ENCODE measurements at places on chromosomes 12 and 14.

DNA sequence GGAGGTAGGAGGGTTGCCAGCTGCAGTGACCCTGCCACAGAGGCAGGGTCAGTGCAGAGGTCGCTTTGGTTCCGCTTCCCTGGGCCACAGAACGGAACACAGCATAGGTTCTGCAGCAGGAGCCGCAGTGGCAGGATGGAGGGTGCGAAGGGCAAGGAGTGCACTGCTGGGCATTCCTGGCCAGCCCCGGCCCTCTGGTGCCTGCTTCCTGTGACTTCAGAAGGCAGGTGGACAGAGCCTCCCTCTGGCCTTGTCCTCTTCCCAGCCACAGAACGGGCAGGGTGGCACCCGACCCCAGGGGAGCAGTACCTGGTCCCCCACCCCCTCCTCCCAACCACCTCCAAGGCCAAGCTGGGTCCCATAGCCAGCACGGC is 37.7 kb downstream of the SLC8B1 start:
- DNase-seq, result no peak

GRCh38 chr14:61102549-61103466 is 121.8 kb downstream of the SLC38A6 start:
- no peak for DNase-seq

DNA sequence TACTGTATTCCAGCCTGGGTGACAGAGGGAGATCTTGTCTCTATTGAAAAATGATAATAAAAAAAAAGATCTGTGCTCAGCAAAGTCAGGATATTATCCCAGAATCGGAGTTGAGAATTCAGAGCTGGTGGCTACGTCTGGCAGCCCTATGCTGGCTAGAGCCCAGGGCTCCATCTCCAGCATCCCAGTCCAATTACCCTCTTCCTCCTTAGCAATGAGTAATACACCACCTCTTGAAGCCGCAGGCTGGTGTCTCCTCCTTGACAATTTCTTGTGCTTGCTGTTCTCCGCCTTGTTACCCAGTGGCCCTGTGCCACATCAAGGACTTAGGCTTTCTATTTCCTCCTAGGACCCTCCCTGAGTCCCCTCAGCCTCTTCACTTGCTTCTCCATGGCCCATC is 38.4 kb upstream of the DDX11 start:
- DNase-seq, result no peak

DNA sequence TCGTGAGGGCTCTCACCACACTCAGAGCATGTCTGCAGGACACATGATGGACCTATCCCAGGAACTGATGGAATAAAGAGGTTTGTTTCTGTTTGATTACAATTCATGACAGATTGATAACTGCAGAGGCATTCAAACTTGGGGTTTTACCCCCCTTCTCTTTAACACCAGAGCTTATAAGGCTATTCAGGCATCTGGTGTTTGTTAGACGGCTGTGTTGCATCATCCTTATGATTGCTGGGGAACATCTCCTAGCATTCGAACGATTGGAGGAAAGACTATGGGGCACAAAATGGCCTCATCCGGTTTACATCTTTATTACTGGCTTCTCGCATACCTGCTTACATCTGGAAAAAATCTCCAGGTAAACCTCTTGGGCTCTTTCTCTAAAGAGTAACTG is 191.8 kb downstream of the MSRB3 start:
- no peak for DNase-seq

- no peak for DNase-seq
Measured at GRCh38 chr14:37900561-37900960, 305.1 kb downstream of the TTC6 start.

GRCh38 chr14:37172024-37172869 is at the start of gene SLC25A21:
Gene SLC25A21, minus strand, starts transcription at chr14:37172606.
- peak; percentile 37 for DNase-seq
